Suprapubic skin (tissue), 4 donors: ENCODE measurements at places on chromosomes 5 and 9. TPM values are rescaled to one million over a fixed set of nuclear protein-coding genes. Genes with fewer than 3 reads are reported as not detected.

DMRT3 gene
- not detected for total RNA-seq

SMIM3 gene
- total RNA-seq, result 17.7 TPM

IFNA2 gene
- not detected for total RNA-seq

DCAF10 gene
- total RNA-seq, result 30.7 TPM

SURF6 gene
- total RNA-seq, result 15.7 TPM
